Left ventricle myocardium inferior (tissue), 1 donor: ENCODE measurements at places on chromosomes 12 and 14. TPM values are rescaled to one million over a fixed set of nuclear protein-coding genes. Genes with fewer than 3 reads are reported as not detected.

The KDM2B gene
- 13.0 TPM for total RNA-seq

The SLC25A21 gene
- total RNA-seq = 0.77 TPM

The FOS gene
- total RNA-seq = 9.7 TPM

DNA sequence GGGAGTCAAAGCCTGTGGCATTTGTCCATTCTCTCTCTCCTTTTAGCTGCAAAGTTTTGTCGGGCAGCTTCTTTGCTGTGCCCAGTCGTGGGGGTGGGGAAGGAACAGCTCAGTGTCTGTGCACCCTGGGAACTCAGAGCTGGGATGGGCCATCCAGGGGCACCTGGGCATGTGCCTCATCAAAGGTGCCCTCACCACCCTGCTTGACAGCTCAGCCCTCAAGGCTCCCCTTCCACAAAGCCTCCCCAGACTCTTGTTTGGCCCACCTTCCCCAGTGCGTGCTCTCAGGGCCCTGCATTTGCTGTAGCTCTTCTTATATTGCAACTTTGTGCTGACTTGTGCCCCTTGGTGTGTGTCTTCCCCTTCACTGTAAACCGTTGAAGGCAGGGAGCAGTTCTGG lies 112.6 kb downstream of the ESRRB start:
- no peak for DNase-seq

GRCh38 chr12:95611676-95612309 lies 60.5 kb upstream of the USP44 start:
- DNase-seq = no peak

- no peak for DNase-seq
These were observed 42.7 kb upstream of the CDKN3 start for GRCh38 chr14:54354096-54354495.

- DNase-seq = no peak
These were observed 67.8 kb upstream of the GRIP1 start for GRCh38 chr12:66746489-66747201.

DNA sequence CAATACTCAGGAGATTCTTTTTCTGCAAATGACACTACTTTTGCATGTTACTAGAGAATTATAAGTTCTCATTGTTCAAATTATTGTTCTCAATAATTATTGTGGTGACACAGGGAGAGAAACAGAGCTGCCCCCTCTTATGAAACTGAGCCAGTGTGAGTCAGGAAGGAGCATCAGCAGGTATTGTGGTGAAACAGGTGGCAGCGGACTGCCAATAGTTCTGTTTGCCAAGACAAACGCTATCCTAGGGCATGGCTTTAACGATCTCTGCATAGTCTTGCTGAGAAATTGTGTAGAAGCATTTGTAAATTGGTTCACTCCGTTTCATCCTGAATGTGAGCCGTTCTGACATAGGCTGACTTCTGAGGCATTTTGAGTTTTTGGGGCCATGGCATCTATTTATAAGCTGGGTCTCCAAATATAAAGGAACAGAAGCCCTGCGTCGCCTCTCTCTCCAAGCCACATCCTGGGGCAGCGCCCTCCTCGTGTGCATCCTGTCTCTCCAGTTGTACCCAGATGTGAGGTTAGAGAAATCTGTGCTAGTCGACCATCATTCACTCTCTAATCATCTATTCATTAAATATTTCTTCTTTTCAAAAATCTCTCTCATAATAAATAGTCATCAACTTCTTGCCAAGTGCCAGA lies 15.8 kb upstream of the PPP4R4 start:
- DNase-seq = no peak

DNA sequence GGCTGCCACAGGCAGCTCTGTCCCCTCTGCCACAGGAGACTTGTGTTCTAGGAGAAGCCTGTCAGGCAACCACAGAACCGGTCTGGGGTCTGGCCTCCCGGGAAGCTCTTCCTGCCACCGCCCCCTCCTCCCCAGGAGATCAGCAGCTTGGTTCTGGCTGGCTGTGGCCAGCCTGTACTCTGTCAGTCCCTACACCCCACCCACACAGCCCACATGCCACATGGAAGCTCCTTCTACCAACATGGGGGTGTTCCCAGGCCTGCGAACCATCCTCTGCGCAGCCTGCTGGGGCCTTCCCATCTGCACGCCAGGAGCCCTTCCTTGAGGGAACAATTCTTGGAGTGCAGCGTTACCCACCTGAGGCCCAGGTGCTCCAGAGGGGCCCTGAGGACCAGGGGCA lies 16.8 kb downstream of the TMEM106C start:
- DNase-seq = no peak
